ENCODE measurements at places on chromosomes 5 and 9.

DNA sequence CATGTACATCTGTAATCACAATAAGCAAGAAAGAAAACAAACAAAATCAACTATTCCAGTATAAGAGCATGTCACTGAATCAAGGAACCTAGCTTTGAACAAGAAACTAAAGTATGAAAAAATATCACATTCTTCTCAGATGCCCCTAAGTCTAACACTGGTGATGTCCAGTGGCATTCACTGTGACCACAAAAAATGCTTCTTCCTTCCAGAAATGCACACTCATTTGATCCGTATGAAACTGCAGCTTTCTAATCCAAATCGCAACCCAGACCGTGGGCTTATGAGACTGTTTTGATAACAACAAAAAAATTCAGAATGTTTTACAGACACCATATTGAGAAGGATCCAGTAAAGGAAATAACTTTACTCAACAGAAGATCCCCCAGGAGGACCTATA lies 320.1 kb upstream of the TARS1 start:
- DNase-seq = no peak

- DNase-seq = no peak
Observed at GRCh38 chr9:130833031-130833990, 1.7 kb upstream of the ABL1 start.

GRCh38 chr9:69325409-69326212 lies 596 bp downstream of the ENTREP1 start:
- no peak for DNase-seq

DNA sequence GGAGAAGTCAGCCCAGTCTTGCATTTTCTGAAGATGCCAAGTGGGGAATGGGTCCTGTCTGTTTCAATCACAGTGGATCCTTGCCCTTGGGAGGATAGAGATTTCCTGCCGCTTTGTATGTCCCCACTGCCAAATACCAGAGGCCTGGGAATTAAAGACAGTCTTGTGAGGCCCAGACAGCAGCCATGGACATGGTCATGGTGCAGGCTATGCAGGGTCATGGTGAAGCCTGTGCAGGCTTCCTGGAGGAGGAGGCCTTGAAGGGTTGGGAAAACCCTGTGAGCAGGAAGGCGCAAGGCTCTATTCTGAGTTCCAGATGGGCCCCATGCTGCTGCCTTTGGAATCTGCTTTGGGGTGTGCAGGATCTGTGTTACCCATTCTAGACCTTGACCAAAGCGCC lies 57.3 kb upstream of the PITX1 start:
- DNase-seq = no peak

GRCh38 chr5:167381457-167381856 lies 910.0 kb upstream of the WWC1 start:
- DNase-seq = no peak

- DNase-seq = no peak
Observed at GRCh38 chr5:153079396-153079795, 411.1 kb upstream of the GRIA1 start.

- no peak for DNase-seq
Observed at GRCh38 chr5:158142156-158142555, 283.2 kb upstream of the CLINT1 start.

GRCh38 chr5:38367410-38367809 lies 109.1 kb downstream of the EGFLAM start:
- DNase-seq = no peak

DNA sequence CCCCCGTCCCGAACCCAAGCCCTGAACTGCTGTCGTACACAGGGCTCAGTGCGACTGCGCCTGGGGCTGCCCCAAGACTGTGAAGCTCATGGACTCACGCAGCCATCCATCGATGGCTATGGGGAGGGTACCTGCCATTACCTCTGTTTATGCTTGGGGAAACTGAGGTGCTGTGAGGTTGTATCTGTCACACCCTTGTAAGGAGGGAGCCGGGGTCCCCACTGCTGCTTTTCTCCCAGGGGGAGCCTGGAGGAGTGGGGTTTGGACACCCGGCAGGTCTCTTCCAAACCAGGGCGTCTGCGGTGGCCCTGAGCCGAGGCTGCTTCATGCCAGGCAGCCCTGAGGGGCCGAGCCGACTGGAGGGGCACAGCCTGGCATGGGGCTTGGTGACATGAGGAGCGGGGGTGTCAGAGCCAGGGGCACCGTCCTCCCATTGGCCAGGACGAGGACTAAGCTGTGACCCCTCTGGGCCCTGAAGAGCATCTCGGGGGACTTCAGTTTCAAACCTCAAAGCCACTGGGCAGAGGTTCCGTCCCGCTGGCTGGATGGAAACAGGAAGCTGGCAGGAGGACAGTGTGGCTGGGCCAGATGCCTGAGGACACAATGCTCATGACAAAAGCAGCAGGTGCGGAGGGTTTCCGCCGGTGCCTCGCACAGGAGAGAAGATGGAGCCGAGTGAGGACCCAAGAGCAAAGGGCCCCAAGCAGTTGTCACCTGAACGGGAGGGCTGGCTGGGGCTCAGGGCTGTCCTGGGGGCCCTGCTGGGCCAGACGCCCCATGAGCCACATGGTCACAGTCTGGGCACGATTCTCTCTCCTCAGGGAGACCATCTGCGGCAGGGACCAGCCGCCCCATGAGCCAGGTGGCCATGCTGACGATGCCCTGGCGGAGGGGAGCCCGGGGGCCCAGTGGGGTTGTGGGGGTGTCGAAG lies 54.4 kb upstream of the EXOC3 start:
- no peak for DNase-seq

- no peak for DNase-seq
Observed at GRCh38 chr9:87263291-87263690, 234.4 kb upstream of the DAPK1 start.

DNA sequence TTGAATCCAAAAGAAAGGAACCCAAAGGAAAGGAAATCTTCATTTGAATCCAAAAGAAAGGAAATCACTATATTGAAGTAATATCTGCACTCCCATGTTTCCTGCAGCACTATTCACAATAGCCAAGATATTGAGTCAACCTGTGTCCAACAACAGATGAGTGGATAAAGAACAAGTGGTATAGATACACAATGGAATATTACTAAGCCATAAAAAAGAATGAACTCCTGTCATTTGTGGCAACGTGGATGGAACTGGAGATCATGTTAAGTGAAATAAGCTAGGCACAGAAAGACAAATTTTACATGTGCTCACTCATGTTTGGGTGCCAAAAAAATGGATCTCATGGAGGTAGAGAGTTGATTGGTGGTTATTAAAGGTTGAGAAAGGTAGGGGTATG lies 57.8 kb upstream of the STOM start:
- DNase-seq = no peak

- no peak for DNase-seq
Observed at GRCh38 chr9:16207161-16207560, 654.3 kb downstream of the CCDC171 start.

DNA sequence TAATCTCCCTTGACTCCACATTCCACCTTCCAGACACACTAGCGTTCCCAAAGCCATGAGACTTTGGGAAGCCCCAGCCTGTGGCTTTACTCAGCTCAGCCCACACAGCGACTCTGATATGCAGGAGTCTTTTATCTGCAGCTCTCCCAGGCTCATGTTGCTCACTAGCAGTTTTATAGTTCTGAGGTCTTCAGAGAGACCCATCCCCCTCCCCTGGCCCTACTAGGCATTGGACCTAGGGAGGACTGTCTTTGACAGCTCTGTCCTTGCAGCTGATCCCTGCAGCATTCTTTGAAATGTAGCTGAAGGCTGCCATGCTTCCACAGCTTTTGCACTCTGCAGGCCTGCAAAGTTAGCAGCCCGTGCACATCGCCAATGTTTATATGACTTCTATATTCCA lies 19.9 kb upstream of the CYLC2 start:
- DNase-seq = no peak

DNA sequence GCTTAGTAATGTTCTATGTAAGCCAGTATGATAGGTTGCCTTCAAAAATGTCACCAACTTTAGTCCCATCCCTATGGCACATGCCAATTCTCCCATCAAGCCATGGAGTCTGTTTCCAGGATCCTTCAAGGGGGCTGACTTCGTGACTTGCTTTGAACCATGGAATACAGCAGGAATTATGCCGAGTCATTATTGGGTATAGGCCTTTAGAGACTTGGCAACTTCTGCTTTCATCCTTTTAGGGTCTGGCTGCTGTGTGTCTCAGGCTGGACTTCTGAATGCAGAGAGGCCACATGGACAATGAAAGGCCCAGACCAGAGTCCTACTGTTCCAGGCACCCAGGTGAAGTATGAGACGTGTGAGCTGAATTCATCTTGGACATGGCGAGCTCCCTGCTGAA lies 109.8 kb downstream of the DENND1A start:
- no peak for DNase-seq

- no peak for DNase-seq
Observed at GRCh38 chr5:76050134-76050533, 33.0 kb upstream of the SV2C start.

- no peak for DNase-seq
Observed at GRCh38 chr9:33437898-33438297, 9.5 kb downstream of the AQP3 start.

- DNase-seq = no peak
Observed at GRCh38 chr5:71872311-71872864, 153.3 kb downstream of the CARTPT start.

Measured in effector memory CD4-positive, alpha-beta T cell (primary cell).